ENCODE measurements at places on chromosomes 3 and 15.
A peak's percentile ranks its signal among the peaks of the same experiment; 100 is the strongest.

DNA sequence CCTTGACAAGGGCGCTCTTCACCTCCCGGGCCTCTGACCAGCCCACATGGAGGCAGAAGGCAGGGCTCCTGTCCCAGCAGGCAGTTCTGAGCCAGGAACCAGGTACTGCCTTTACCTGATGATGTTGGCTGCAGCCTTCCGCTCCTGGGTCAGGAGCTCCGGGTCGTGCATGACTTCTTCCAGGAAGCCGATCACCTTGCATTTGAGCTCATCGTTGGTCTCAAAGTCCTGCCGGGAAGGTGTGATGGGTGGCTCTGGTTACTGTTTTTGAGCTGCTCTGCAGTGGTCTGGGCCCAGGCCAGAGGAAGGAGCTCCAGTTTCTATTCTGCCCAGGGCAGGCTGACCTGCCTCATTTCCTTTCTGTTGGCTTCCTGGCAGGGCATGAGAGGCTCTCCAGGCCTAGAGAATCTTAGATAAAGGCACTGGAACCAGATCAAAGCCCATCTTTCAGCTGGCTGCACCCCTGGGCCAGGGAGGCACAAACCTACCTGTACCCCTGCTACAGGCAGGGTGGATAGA lies 53.2 kb upstream of the CTSH start:
- no peak for DNase-seq

DNA sequence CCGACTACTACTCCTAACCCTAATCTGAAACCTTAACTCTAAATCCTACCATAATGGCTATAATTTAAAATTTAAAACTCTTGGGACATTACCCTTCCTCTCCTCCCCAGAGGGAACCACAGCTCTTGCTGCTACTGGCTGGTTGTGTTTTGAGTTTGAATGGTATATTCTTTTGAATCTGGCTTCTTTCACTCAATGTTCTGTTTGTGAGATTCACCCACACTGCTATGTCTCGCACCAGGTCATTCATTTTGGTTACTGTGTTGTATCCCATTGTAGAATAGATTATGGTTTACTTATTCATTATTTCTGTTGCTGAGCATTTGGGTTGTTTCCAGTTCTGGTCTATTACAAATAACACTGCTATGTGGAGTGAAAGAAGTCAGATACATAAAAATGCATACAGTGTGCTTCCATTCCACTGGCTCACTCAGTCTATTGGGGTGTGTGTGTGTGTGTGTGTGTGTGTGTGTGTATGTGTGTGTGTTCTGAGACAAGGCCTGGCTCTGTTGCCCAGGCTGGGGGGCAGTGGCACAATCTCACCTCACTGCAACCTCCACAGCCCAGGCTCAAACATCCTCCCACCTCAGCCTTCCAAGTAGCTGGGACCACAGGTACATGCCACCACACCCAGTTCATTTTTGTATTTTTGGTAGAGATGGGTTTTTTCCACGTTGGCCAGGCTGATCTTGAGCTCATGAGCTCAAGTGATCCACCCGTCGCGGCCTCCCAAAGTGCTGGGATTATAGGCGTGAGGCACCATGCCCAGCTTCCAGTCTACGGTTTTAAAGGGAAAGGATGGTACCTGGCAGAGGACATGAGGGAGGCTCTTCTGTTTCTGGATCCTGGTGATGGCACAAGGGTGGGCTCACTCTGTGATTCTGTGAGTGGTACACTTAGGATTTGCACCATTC lies 19.2 kb upstream of the SYNM start:
- no peak for DNase-seq

DNA sequence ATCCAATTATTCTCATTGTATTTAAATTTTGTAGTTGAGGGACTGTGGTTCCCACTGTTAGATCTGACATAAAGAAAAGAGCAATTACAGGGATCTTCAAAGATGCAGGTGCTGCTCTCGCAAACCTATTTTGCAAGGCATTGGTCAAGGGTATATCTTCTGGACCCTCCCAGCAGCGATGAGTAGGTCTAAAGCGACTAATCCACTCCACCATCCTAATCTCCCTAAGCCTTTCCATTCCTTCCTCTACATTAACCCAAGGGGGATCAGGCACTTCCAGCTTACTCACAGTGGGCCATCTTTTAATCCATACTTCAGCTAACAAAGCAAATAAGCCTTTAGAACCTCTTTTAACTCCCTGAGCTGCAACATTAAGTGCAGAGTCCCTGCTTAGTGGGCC lies 37.0 kb upstream of the CPOX start:
- no peak for DNase-seq

GRCh38 chr15:75869446-75869845 lies 26.2 kb downstream of the UBE2Q2 start:
- DNase-seq, result no peak

DNA sequence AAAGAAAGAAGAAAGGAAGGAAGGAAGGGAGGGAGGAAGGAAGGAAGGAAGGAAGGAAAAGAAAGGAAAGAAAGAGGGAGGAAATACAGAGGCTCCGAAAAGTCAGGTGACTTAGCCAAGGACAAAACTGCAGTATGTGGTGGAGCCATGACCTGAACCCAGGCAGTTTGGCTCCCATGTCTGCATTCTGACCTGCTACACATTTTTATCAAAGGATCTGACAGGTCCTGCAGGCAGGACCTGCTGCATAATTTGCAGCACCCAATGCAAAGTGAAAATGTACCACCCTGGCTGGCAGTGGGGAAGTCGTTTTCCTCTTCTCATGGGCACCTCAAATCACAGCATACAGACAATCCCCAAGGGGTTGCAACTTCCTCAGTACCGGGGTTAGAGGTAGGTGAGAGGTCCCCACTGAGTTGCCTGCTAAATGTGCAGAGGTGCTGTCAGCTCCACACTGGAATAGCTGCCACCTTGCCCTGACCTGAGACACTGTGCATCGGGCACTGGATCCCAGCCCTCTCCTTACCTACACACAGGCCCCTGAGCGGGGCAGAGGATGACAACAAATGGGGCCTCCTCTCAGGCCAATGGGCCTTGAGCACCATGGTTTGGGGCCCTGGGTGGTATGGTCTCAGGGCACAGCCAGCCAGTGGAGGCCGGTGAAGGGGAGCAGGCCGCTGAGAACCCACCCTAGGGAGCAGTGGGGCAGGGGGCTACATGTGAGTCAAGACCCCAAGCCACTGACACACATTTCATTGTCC lies 175.1 kb downstream of the SHQ1 start:
- DNase-seq, result no peak

- DNase-seq, result no peak
Observed at GRCh38 chr3:149494759-149495580, 20.5 kb downstream of the TM4SF4 start.

- no peak for DNase-seq
Observed at GRCh38 chr3:95044101-95044500, 981.2 kb downstream of the NSUN3 start.

DNA sequence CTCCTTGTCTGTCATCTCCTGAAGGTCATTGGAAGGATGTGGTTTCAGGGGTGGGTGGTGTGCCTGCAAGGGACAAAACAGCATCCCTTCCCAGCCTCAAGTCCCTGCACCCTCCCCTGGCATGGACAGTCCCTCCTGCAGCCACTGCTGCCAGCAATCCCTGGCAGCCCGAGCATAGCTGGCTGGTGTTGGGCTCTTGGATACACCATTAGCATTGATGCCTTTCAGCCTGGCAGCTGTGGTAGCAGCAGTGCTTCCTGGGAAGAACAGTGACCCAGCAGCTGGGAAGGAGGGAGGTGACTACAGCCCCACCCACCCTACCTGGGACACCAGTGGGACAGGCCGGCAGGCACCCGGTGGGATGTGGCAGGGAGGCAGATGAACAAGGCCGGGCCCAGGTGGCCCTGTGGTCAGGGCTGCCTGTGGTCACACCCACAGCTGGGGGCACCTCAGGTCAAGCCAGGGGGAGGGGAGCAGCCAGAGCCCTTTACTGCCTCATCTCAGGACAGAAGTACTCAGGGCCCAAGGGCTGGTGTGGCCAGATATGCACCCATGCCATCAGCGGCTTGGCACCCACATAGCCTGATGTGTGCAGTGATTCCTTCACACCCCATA lies 32.9 kb upstream of the TMEM115 start:
- no peak for DNase-seq

DNA sequence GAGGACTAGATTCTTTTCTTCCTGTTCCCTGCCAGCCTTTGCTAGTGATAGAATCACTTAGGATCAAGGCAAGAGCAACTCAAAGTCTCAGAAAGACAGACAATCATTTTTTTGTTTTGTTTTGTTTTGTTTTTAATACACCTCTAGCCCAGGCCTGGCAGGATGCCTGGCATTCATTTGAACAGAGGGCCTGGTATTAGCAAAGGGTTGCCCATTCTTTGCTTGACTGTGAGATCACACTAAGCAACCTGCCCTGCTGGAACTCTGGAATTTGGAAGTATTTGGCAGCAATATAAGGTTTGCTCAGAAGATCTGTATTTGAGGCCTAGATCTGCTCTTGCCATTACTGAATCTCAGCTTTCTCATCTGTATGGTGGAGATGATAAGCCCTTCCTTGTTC lies 21.8 kb upstream of the ATP13A5 start:
- no peak for DNase-seq

GRCh38 chr15:40770147-40770721 lies 454 bp downstream of the C15orf62 start:
- no peak for DNase-seq

- DNase-seq, result no peak
Observed at GRCh38 chr15:80861731-80862170, 82.6 kb downstream of the CEMIP start.

DNA sequence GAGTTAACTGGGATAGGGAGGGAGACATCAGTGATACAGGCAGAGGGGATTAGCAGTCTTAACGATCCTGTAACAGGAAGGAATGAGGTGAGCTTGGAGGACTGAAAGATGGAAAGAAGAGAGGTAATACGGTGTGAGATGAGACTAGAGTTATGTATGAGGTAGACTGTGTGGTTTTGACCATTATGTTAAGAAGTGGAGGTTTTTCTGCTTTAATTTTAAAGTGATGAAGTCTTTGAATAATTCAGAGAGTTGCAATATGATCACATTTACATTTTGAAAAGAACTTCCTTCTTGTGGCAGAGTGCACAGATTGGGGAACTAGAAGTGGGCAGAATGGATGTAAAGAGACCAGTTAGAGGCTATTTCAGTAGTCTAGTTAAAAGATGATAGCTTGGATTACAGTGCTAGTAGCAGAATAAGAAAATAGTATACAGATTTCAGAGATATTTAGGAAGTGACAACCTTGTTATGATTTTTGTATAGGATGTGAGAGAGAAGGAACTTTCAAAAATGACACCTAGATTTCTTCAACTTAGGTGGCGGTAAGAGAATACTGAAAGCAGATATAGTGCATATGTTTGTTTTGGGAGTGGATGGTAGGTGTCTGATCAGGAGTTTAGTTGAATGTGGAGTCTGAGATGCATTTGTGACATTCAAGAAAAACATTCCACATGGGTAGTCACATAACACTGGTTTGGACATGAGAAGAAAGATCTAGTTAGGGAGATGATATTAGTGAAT lies 40.5 kb downstream of the STT3B start:
- no peak for DNase-seq

GRCh38 chr15:92533298-92533697 lies 122.3 kb downstream of the FAM174B start:
- DNase-seq, result no peak

DNA sequence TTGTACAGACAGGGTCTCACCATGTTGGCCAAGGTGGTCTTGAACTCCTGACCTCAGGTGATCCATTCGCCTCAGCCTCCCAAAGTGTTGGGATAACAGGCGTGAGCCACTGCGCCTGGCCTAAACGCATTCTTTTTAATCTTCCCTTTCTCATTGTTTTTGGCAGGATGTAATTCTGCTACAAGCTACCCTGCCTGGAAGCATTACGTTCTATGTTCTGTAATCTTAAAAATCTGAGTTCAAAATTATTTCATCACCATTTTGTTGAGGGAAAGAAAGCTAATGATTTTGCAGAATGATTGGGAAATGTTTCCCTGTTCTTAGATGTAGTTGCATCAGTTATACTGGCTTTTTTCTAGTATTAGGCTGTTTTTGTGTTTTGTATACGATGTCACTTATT lies 71.5 kb downstream of the RGMA start:
- no peak for DNase-seq

DNA sequence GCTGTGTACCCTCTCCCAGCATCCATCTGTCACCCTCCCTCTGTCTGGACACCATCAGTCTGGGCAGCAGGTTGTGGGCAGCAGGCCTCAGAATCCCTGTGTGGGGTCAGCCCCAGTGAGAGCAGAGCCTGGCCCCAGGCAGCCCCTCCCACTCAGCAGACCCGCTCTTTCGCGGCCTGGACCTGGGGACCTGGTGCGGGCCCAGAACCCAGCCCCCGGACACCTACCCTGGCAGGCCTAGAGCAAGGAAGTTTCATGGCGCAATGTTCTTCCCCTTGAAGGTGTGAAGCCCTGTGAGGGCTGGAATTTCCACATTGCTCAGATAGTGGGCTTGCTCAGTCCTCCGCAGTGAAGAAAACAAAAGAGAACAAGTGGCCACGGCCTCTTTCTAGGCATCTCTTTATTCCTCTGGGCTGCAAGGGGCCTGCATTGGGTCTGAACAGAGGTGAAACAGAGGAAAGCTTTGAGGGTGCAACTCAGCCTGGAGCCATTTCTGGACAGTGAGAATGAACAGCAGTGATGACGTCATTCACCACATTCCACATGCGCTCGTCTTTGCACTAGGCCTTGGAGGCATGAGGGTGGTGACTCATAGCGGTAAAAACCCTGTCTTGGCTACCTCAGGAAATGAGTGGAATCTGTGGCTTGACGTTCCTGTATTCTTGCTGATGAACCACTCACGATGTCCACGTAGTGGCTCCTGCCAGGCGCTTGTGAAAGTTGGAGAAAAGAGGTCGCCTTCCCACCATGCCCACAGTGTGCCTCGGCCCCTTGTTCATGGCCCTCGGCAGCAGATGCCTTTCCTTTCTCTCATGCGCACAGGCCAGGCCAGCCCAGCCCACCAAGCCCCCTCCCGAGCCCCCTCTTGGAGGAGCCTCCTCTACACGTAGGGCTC lies 66.1 kb downstream of the SLC30A4 start:
- no peak for DNase-seq

GRCh38 chr3:107438671-107439070 lies 61.4 kb downstream of the CCDC54 start:
- DNase-seq, result peak; percentile 72

DNA sequence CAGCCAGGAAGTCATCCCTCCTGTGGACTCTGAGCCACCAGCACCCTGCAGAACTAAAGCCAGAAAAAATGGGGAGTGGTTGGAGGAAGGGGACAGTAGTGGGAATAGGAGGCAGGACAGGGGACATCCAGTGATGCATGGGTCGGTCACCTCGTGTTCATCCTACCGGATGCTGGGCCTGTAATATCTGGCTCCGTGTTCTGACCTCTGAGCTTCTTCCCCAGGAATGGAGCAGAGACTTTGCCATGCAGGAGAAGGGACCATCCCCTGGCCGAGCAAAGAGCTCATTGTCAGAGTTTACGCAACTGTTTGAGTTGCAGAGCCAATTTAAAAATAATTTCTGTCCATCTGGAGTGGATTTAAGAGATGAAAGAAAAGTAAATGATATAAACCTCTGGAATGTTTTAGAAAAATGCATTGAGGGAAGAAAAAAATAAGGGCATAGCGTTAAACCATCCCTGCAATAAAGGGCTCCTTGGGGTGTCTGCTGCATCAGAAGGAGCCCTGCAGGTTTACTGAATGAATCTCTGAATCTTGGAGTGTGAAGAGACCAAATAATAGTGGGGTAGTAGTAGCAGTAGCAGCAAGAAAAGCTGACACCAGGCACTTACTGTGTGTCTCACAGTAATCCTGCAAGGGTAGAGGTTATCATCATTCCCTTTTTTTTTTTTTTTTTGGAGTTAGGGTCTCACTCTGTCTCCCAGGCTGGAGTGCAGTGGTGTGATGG lies 70.9 kb downstream of the AAGAB start:
- no peak for DNase-seq

GRCh38 chr3:43998836-43999727 lies 242.6 kb upstream of the TOPAZ1 start:
- DNase-seq, result no peak

- DNase-seq, result no peak
Observed at GRCh38 chr3:32049916-32050315, 56.5 kb upstream of the GPD1L start.

Measured in LNCaP clone FGC (cell line).